ENCODE measurements at places on chromosomes 6 and 20.

DNA sequence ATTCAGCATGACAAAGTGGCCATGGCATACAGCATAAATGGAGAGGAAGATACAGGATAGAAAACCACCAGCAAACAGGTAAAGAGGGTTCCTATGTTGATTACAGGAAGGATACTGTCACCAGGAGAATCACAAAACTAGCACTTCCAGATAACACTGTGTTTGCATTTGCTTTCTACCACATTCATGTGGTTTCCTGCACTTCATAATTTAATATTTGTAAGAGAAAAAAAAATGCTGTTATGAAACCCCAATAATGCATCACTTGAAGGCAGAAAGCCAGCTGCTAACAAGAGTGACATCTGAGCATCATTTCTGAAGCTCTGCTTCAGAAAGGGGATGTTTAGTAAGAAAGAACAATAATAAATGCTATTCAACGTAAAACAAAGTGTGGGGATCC, 106.6 kb downstream of the ATXN1 start:
- H3K27ac ChIP-seq: no peak overlapping the region
- H3K27me3 ChIP-seq: no peaks in the 10 kb centered on the region
- no peak for DNase-seq
- no peak overlapping the region for H3K4me3 ChIP-seq
- peaks cover 23% of the 10 kb centered on the region for H3K36me3 ChIP-seq

GRCh38 chr6:38354905-38355304, 284.8 kb downstream of the BTBD9 start:
- no peak overlapping the region for H3K4me3 ChIP-seq
- H3K27ac ChIP-seq: no peak overlapping the region
- H3K27me3 ChIP-seq: no peaks in the 10 kb centered on the region
- no peak for DNase-seq
- H3K36me3 ChIP-seq: no peaks in the 10 kb centered on the region
- H3K4me1 ChIP-seq: peaks cover 24% of the 10 kb centered on the region

GRCh38 chr6:43980004-43980795, 147.1 kb downstream of the MRPL14 start:
- peaks cover 11% of the 10 kb centered on the region for H3K27me3 ChIP-seq
- peaks cover 6% of the 10 kb centered on the region for H3K4me1 ChIP-seq
- H3K4me3 ChIP-seq: no peak overlapping the region
- DNase-seq: no peak
- no peaks in the 10 kb centered on the region for H3K36me3 ChIP-seq

GRCh38 chr6:44329858-44330257, 12.6 kb upstream of the SPATS1 start:
- H3K27me3 ChIP-seq: peaks cover 43% of the 10 kb centered on the region
- no peak overlapping the region for H3K27ac ChIP-seq
- H3K36me3 ChIP-seq: no peaks in the 10 kb centered on the region
- H3K4me3 ChIP-seq: no peak overlapping the region

- peaks cover 36% of the 10 kb centered on the region for H3K36me3 ChIP-seq
- no peak overlapping the region for H3K27ac ChIP-seq
- peaks cover 18% of the 10 kb centered on the region for H3K4me1 ChIP-seq
- H3K27me3 ChIP-seq: no peaks in the 10 kb centered on the region
These were observed 13.7 kb downstream of the GSTA4 start for GRCh38 chr6:52981222-52981900.

DNA sequence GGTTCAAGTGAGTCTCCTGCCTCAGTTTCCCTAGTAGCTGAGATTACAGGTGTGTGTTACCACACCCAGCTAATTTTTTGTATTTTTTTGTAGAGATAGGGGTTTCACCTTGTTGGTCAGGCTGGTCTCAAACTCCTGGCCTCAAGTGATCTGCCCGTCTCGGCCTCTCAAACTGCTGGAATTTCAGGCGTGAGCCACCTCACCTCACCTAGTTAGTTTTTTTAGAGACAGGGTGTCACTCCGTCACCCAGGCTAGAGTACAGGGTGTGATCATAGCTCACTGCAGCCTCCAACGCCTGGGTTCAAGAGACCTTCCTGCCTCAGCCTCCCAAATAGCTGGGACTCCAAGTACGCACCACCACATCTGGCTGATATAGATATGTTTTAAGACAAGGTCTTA, 22.9 kb downstream of the SYTL3 start:
- no peaks in the 10 kb centered on the region for H3K27me3 ChIP-seq
- H3K27ac ChIP-seq: no peak overlapping the region
- H3K4me3 ChIP-seq: no peak overlapping the region
- no peak for DNase-seq
- peaks cover 6% of the 10 kb centered on the region for H3K36me3 ChIP-seq

DNA sequence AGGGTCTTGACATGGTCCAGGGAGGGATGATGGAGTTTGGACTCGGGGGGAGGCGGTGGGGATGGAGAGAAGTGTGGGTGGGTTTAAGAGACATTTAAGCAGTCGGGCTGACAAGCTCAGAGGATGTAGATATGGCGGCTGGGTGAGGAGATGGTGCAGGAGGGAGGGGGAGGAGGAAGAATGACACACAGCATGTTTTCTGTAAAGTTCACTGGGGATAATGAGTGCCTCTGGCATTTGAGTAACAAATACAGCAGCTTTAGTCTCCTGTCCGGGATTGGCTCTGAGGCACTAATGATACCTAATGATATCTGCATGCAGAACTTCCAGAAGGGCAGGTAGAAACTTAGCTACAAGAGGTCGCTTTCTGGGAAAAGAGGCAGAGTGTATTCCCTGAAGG, 107.8 kb downstream of the DHX35 start:
- no peak overlapping the region for H3K4me3 ChIP-seq
- H3K4me1 ChIP-seq: peaks cover 18% of the 10 kb centered on the region
- H3K36me3 ChIP-seq: no peaks in the 10 kb centered on the region
- no peak for DNase-seq
- peaks cover 50% of the 10 kb centered on the region for H3K27me3 ChIP-seq

- no peak for DNase-seq
- peaks cover 9% of the 10 kb centered on the region for H3K4me1 ChIP-seq
- H3K27me3 ChIP-seq: no peaks in the 10 kb centered on the region
- H3K4me3 ChIP-seq: no peak overlapping the region
- no peak overlapping the region for H3K27ac ChIP-seq
These were observed 19.5 kb upstream of the OCSTAMP start for GRCh38 chr20:46569961-46570360.

DNA sequence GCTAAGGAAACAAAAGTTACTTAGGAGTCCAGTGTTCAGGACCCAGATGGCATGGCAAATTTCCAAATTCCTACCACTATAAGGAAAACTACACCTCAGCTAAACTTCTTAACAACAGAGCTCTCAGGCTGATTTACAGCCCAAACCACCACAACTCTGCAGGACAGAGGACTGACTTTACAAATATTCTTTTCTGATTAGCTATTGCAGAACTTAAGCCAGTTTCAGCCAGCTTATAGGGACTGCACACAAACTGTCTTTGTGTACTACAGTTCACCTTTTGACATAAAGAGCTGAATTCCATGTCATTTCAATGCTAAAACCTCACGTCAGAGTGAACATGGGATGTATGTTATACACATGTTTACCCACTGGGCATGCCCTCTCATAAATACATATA, 305.4 kb downstream of the KHDRBS2 start:
- no peaks in the 10 kb centered on the region for H3K36me3 ChIP-seq
- no peak overlapping the region for H3K27ac ChIP-seq
- H3K4me1 ChIP-seq: no peaks in the 10 kb centered on the region
- no peak overlapping the region for H3K4me3 ChIP-seq
- no peak for DNase-seq
- no peaks in the 10 kb centered on the region for H3K27me3 ChIP-seq

GRCh38 chr20:47059536-47059935, 164.9 kb downstream of the EYA2 start:
- H3K4me1 ChIP-seq: peaks cover 18% of the 10 kb centered on the region
- no peak for DNase-seq
- peaks cover 3% of the 10 kb centered on the region for H3K36me3 ChIP-seq
- H3K4me3 ChIP-seq: no peak overlapping the region
- no peaks in the 10 kb centered on the region for H3K27me3 ChIP-seq

DNA sequence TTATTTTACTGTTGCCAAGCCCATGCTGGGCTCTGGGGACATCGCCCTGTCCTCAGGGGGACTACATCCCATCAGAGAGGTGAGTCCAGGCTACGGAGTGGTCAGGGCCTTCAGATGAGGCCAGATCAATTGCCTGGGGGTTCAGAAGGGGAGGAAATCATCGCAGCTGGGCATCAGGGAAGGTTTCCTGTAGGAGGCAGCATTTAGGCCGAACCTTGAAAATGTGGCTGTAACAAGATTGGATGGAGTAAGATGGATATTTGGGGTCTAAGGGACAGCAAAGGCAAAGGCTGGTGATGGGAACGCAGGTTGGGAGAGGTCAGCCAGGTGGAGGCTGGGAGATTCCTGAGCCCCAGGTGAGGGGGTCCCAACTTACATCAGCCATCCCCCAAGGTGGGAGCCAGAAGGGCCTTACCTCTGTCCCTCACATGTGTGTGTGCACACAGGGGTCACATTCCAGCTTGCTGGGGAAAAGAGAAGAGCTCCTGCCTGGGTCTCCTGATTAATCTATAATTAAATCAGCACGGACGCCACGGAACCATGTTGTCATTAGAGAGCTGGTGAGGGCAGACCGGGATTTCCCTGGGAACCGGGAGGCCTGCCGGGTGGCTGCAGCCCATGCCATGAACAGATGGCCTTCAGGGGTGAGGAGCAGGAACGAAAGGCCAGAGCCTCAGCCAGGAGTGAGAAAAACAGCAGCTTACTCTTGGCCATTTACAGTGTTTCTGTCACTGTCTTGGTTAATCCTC, 30.5 kb upstream of the DLGAP4 start:
- no peak overlapping the region for H3K27ac ChIP-seq
- H3K4me3 ChIP-seq: no peak overlapping the region
- peaks cover 9% of the 10 kb centered on the region for H3K27me3 ChIP-seq
- H3K4me1 ChIP-seq: no peaks in the 10 kb centered on the region
- no peak for DNase-seq
- H3K36me3 ChIP-seq: no peaks in the 10 kb centered on the region

GRCh38 chr6:131381052-131381708, 191.8 kb upstream of the ARG1 start:
- H3K4me3 ChIP-seq: no peak overlapping the region
- H3K27ac ChIP-seq: no peak overlapping the region
- H3K4me1 ChIP-seq: peaks cover 20% of the 10 kb centered on the region
- H3K27me3 ChIP-seq: no peaks in the 10 kb centered on the region
- no peaks in the 10 kb centered on the region for H3K36me3 ChIP-seq
- no peak for DNase-seq
